ENCODE measurements at places on chromosomes 1 and 21. TPM values are rescaled to one million over a fixed set of nuclear protein-coding genes. Genes with fewer than 3 reads are reported as not detected.

The TNNI3K gene
- total RNA-seq = 0.45 TPM

The RAB25 gene
- total RNA-seq = 0.86 TPM

The OR2L13 gene
- total RNA-seq = not detected

The CSRP1 gene
- 66.0 TPM for total RNA-seq

The CD101 gene
- total RNA-seq = 0.08 TPM

The TTC22 gene
- 10.1 TPM for total RNA-seq

The APOBEC4 gene
- total RNA-seq = not detected

DNA sequence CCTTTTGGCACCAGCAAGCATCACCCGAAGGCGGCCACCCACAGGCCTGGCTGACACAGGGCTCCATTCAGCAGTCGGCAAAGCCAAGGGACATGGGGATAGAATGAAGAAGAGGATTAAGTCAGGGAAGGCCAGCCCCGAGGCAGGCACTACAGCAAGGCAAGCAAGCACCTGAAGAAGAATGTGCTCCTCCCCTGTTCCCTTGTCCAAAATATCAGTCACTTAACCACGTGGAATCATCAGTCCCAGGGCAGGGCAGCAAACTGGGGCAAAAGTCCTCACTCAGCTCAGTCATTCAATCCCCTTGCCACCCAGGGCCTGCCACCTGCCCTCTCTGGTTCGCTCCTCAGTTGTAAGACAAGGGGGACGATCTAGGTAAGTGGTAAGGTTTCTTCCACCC lies 9.3 kb downstream of the KANK4 start:
- DNase-seq = no peak

GRCh38 chr1:93483200-93483599 lies 35.3 kb downstream of the FNBP1L start:
- DNase-seq = no peak

- DNase-seq = no peak
These were observed 58.4 kb upstream of the KAZN start for GRCh38 chr1:14539953-14540563.

DNA sequence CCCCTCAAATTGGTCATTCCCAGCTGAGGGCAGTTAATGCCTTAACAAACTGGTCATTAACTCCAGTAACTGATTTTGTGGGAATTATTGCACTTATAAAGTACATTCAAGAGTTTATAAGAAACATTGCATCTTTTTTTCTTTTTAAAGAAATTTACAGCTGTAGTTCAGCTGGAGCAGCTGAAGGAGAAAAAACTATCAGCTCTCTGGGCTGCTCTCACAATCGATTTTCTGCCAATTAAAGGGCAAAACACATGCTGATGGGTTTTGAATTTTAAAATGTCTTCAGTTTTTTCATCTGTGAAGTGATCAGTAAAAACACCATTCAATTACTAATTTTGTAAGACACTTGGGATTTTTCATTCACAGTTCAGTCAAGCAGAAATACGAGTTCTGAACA lies 74.7 kb downstream of the KIFAP3 start:
- DNase-seq = no peak

DNA sequence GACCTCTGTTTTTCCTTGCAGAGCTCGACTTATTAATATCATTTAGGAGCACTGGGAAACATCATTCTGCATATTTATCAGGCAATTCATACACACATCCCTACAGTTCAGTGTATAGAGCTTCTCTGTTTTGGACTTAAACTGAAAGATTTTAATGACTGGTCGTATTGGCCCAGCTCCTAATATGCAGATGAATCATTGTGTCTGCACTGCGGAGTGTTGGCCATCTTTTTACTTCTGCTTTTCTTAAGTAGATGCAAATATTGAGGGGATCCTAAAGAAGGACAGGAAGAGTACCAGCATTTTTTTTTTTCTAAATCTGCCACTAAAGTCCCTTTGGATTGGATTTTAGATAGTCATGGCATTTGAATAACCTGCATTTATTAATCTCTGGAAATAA lies 154.8 kb downstream of the BACH1 start:
- no peak for DNase-seq

GRCh38 chr1:160858097-160858496 lies 4.6 kb downstream of the CD244 start:
- no peak for DNase-seq

GRCh38 chr1:38505944-38506343 lies 353.6 kb downstream of the RRAGC start:
- no peak for DNase-seq

All from activated naive CD8-positive, alpha-beta T cell treated with anti-CD3 and anti-CD28 coated beads, Interleukin-2, amount 10 ng/mL, durations not matched to agents 7 days and 5 days (primary cell).